ENCODE measurements at places on chromosomes 6 and 20.

DNA sequence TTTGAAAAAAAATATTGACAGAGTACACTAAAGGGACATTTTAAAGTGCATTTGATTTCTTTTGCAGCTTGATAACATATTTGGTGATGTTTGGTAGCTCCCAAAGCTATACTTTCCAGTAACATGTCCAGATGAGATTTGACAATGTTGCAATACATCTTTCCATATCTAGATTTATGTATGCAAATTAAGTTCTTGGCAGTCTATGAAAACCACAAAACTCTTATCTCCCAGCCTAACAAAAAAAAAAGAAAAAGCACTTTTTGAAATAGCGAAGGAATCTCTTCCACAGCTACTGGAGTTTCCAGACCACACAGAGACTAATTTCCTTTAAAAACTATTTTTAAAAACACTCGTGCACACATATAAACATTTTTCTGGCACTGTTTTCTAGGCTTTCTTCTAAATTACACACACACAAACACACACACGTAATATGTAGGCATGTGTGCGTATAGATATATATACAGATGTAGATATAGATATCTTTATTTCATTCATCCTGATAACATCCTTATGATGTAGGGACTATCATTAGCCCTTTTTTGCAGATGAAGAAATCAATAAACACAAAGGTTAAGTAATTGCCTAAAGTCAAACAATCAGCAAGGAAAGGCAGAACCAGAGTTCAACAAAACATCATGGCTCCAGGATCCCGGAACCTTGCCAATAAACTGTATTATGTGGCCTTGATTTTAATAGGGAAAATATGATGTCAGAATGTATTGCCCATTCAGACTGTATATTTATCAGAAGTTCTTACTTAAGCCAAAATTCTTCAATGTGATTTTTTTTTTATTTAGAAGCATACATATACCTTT is 93.3 kb downstream of the ADGRB3 start:
- no peak for DNase-seq

- no peak for DNase-seq
Measured at GRCh38 chr20:7248281-7249201, 481.1 kb downstream of the BMP2 start.

DNA sequence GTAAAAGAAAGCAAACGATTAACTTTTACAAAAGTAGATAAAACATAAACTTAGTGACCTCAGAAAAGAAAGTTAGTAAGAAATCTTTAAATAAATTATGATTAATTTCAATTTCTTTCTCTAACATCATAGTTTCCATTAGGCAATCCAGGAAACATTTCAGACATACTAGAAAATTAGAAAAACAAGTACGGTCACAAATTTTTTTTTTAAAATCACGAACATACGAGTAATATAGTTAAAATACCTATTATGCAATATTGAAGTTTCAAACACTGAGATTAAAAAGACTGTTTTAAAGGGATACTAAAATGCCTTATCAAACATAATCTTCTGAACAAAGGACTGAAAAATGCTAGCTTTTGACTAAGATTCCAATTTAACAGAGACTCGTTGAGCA is 26.2 kb downstream of the NOL7 start:
- DNase-seq, result no peak

- DNase-seq, result no peak
Measured at GRCh38 chr6:42336431-42336830, 115.3 kb downstream of the TRERF1 start.

DNA sequence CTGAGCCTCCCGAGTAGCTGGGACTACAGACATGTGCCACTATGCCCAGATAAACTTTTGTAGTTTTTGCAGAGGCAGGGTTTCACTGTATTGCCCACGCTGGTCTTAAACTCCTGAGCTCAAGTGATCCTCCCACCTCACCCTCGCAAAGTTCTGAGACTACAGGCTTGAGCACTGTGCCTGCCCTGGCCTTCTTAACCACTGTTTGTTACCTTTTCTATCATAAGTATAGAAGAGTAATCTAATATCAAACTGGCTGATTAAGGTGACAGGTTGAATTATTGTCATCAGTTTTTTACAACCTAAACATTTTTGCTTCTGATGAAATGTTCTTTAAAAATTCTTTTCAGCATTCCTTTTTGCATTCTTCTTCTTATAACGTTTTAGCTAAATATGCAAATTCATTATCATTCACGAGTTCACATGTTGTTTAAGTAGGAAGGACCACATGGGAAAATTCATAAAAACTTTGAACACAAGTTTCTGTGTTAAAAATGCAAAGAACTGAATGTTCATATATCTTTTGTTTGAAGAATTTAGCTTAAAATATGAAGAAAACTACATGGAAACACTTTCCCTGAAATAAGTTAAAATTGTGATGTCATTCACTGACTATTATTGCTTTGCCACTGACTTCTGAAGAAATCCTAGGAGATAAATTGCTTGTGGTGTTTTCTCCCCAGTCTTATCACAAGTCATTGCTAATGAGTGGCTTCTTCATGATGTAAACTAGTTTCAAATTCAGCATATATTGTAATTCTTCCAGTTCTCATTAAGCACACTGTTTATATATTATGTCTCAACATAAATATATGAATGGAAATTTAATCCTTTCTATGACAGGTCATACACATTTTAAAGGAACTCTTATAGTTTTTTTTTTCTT is 106.7 kb downstream of the ADGRB3 start:
- DNase-seq, result no peak

DNA sequence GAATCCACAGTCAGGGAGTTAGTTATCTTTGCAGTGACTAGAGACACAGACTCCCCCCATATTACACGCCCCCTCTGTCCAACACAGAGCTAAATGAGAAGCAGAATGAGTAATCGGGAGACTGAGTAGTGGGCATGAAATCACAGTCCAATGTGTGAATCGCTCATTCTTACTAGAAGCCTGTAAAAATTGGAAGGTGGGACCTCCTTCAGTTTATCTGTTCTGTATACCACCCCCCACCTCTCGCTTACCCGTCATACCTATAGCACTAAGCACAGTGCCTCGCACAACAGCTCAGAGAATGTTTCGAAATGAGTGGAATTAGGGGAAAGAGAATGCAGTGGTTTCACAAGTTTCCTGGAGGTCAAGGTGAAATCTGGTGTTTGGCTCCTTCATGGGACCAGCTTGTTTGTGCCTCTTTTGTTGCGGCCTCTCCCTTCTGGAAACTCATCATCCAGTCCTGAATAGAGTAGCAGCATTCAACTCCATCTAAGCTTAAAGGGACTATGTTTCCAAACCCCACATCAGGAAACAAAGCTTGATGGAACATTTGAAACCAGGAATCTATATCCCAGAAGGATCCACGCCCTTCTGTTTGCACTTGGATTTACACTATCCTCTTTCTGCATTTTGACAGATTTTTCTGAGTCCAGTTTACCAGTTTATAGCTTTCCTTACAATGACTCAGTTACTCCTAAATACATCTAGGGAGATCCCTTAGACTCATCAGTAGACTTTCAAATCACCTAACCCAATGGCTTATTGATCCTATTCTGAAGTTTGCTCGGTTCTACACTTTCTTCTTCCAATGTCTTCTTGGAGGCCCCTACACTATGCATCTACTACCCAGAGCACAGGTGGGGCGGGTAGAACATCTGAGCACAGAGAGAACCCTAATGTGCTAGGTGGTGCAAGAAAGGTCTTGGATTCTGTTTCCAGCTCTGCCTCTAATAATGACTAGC is 59.2 kb upstream of the PIM1 start:
- DNase-seq, result peak; percentile 83

Measured in GM12865 (cell line).